ENCODE measurements at places on chromosomes 6 and 20.

DNA sequence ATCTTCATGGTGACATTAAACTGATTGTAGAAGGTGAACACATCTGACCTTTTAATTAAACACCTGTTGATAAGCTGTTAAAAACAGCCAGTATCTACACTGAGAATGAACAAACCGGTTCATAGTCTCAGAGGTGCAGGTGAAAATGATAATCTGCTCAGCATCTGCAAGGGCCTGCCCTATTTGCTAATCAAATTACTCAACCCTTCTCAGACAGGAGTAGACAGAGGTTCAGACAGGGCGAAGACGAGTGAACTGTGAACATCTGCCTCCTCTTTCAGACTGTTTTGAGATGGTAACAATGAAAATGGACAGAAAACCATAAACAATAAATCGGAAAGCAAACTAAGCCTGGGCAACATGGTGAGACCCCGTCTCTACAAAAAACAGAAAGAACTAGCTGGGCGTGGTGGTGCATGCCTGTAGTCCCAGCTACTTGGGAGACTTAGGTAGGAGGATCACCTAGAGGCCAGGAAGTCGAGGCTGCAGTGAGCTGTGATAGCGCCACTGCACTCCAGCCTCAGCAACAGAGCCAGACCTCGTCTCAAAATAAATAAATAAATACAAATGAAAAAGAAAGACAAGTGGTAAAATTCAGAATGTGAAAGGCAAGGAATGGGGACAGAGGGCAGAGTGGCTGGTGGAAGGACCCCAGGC is 55.9 kb downstream of the NINL start:
- no peak for DNase-seq

DNA sequence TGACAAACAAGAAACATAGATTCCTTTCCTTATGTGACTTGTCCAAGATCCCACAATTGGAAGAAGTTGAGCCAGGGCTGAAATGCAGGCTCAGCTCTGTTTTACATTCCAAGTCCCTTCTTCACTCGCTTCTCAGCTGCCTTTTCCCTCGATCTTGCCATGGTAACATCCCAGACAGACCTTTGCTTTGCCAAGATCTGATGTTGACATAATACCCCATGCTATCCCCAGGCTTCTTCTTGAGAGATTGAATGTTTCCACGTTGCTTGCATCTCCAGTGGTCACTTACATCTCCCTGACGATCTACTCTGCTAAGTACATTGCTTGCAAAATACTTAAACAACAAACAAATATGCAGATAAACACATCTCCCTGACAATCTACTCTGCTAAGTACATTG is 63.5 kb downstream of the TBXT start:
- no peak for DNase-seq

DNA sequence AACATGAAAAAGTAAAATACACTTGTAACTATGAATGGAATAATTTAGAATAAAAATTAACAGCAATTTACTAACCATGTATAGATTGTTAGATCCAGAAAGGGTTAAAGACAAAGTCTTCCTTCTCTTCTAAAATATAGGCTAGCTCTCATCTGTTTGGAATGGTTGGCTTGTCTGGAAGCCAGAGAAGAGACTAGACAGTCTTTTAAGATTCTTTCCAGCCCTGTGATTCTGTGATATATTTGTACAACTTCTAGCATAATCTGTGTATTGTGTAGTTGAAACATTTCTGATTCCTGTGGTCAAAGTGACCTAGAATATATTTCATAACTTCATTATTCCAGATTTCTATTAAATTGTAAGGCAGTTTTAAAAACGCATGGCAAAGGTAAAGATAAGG is 196.6 kb downstream of the UST start:
- no peak for DNase-seq

- DNase-seq = no peak
Observed at GRCh38 chr6:113433335-113433991, 423.7 kb upstream of the MARCKS start.

GRCh38 chr6:33839399-33840047 is 35.7 kb upstream of the MLN start:
- no peak for DNase-seq

- DNase-seq = no peak
Observed at GRCh38 chr6:47022191-47022590, 19.9 kb downstream of the ADGRF1 start.

DNA sequence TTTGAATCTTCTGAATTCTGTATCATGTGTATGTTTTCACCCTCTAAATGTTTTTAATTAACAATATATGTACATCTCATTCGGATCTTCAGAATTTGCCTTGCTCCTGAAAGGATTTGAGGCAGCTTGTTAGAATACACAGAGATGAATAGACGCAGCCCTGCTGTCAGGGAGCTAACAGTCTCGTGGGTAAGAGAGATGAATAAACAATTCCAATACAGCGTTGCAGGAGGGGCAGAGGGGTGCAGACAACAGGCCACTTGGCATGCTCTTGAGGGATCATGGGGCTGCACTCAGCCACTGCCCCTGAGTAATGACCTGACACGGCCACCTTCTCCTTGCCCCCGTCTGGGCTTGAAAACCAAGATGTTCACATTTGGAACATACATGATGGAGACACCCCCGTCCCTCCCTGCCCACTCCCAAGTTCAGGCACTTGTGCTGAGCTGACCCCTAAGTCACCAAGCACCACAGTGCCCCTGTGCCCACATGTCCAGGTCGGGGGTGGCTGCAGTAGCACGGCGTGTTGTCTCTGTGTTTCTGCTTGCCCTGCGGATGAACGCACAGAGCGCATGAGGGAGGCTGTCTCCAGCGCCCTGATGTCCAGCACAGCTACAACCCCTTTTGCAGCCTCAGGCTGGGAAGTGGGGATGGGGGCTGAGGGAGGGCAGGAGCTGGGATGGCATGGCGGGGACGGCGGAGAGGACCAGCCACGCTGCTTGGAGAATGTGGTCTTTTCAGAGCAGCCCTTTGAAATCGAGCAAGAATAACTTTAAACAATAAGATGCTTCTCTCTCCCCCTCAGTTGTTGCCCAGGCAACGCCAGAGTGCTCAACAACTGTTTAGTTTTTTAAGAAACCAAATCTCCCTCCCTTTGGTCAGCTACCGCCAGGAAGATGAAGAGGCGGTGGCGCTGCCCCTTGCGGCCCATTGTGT is 33.0 kb upstream of the CDH22 start:
- DNase-seq = no peak

DNA sequence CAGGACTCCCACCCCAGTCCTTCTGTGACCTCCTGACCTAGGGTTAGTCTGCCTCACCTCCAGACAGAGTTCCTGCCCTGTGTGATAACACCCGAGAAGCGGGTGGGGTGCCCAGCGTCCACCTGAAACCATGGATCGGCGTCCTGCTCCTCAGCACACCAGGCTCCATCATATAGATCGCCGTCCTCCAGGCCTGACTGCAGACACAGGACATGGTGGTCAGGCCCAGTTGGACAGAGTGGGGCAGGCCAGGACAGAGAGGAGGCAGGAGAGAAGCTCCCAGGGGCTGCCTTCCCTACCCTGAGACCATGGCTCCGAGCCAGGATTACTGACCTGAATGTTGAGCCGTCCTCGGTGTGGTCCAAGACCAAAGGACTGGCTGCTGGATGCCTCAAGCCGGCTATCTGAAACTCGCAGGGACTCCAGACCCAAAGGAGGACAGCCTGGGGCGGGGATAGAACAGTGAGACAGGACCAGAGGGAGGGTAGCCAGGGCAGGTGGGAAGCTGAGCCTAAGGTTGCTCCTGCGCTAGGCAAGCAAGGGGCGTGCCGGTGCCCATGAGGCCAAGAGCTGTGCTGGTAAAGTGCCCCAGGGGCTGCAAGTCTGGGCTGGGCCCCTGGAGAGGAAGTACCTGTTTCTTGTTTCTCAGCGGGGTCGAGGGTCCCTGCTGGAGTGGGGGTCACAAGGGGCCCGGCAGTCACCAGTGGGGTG is 2.2 kb downstream of the CPXM1 start:
- DNase-seq = no peak

DNA sequence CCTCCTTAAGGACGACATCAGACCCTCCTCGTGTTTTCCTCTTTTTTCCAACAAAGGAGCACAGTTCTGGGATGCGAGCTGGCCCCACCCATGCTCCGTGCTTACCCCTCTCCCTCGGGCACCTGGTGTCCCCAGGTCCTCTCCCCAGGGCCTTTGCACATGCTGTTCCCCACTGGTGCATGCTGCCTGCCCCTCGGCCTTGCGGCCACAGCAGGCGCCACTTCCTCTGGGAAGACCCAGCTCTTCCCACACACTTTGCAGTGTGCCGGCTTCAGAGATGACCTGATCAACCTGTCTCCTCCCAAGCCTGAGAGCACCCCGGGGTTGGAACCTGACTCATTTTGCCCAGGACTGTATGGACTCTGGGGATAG is 39.8 kb downstream of the GNAS-AS1 start:
- no peak for DNase-seq

- no peak for DNase-seq
Observed at GRCh38 chr20:36279776-36280175, 26.4 kb upstream of the DLGAP4 start.

DNA sequence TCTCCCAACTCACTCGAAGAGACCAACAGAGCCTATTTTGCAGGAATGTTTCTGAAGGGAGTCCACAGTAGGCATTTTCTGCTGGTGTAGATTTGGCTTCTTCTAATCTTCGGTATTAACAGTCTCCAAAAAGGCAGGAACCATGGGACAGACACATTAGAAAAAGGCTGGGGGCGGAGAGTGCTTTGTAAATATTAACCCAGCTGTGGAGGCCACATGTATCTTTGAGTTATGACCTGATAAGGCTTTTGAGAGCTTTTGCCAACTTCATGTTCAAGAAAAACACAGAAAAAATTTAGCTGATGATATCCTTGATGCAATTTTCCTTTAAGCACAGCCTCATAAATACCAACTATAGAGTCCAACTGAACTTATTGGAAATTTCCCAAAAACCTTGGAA is 119.4 kb upstream of the TSHZ2 start:
- no peak for DNase-seq

DNA sequence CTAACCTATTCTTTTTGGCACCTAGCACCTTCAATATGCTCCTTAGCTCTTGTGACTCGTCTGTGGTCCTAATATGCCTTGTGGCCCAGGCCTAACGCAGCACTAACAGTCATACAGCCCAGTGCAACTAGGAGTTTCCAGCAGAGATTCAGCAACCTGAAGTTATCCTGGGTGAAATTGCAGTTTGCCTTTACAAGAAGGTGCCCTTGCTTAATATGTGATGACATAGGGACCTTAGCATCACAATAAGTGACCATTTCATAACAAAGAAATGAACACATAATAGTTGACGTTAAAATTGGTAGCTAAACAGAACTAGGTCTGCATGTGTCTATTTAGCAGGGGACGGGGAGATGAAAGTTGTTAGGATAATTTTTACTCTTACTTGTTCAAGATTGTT is 10.1 kb downstream of the FIG4 start:
- no peak for DNase-seq

DNA sequence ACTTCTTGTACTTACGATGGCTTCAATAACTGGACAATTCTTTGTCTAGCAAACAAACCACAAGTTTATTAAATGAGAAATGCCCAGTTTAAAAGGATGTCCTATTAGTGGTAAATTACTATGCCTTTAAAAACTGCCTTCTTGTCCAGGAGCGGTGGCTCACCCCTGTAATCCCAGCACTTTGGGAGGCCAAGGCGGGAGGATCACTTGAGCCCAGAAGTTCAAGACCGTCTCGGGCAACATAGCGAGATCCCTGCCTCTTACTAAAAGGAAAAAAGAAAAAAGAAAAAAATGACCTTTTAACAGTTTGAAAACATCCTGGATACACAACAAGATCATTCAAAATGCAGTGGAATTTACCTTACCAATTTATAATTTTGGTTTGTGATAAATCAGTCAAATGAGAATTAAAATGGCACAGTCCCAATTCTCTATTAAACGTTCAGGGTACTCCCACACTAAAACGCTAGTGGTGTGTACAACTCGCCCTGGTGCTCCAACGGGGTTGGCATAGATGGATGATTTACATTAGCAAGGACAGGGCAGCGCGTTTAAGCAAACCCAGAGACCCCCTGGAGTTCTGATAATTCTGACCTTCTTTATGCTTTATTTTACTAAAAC is 2.3 kb downstream of the ZBTB2 start:
- DNase-seq = no peak

DNA sequence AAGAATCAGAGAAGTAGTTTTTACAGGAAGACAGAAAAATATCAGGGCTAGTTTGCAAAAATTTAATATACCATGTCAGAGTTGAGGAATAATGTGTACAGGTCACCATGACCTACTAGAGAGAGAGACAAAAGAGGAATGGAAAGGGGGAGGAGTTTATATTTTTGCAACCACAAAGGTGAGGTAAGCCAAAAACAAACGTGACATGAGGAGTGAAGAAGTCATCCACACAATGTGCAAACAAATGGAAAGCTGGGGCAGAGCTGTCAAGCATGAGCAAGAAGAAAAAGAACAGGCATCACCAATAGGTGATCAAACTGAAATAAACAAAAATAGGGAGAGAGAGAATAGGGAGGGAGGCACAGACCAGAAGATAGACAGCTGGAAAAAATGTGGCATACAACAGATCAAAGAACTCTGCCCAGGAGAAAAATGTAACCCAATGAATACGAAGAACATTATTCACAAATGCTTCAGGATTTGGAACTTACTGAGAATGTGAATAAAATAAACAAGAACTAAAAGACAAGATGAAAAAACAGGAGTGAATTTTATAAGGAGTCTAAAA is 15.5 kb downstream of the RARS2 start:
- DNase-seq = no peak

DNA sequence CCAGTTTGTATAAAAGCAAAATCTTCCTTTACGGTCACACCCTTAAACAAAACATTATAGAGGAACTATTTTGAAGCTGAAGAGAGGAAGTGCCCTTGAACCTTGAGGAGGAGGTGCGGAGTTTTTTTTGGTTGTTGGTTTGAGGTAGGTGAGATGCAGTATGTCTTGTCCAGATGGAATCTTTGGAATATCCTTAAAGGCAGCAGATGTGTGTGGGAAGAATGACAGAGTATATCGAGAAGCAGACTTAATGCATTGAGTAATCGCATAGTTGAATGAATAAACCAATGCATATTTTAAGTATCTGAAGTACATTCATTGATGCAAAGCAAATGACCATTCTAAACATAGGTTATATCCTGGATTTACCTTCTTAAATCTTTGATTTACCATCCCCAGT is 49.9 kb downstream of the AIG1 start:
- DNase-seq = no peak

DNA sequence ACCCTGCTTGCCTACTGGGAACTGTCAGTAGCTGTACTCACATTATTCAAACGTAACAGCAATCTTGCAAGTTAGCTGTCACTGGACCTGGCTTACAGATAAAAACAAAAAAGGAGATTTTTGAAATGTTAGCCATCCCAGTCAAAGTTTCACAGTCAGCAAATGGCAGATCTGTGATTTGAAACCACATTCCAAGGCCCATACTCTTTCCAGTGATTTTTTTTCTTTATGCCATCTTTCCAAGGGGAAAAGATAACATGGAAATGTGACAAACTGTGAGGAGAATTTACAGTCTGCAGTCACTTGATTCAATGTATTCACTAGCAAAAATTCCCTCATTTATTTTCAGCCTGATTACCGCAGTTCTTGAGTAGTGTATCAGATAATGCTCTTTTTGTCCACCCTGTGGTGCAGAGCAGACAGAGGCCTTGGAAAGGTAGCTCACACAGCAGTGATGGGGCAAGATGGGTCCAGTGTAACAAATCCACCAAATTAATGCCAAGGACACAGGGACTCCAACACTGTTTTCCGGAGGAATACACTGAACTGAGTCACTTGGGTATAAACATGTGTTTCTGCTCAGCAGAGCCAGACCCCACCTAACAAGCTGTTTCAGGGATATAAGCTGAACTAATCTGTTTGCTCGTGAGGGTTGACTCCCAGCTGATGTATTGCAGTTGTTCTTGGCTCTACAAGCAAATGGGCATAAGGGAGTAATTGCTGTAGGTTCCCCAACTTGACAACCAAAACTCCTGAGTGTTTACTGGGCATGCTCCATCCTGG is 49.9 kb upstream of the ADGRF1 start:
- no peak for DNase-seq

Measured in CD4-positive, alpha-beta T cell (primary cell).